ENCODE measurements at places on chromosomes 2 and 18.
A peak's percentile ranks its signal among the peaks of the same experiment; 100 is the strongest.

GRCh38 chr2:66576561-66577320, 141.8 kb downstream of the MEIS1 start:
- DNase-seq = no peak

DNA sequence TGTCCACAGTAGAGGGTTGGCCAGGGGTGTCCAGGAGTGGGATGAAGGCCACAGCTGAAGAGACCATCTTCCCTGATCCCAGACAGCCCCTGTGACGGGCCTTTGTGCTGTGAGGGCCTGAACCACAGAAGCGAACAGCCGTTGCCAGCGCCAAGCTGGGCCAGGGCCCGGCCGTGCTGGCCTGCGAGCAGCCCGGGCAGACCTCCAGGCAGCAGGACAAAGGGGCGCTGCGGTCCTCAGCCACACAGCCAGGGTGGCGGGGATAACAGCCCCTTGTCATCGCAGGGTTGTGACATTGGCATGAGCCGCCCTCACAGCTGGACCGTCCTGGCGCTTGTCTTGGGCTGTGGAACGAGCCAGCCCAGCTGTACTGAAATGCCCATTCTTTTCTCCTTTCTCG, 161.1 kb downstream of the FAM210A start:
- no peak for DNase-seq

DNA sequence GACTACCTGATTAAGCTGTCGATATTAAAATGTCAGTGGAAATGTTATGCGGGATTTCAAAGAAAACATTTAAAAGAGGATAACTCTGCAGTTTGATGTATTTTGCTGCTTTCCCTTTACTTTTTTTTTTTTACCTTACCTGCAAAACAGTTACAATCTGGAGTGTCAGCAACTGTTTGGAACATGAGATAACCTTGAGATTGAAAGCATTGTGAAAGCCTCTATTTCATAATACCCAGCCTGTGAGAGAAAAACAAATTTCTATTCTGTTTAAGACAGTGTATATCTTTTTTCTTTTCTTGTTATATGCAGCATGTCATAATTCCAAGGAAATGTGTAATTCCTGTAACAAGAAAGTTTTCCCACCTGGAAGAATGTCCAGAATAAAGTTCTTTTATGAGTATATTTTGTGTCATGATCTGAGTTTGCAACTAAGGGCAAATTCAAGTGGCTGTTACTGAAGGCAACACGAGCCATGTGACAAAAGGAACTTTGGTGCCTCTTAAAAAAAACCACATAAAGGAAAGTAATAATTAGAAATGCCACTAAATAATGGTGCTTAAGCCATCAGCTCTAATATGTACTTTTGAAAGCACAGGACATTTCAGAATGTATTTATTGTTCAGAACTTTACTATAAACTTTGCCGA, 297.0 kb upstream of the DSEL start:
- DNase-seq = no peak

DNA sequence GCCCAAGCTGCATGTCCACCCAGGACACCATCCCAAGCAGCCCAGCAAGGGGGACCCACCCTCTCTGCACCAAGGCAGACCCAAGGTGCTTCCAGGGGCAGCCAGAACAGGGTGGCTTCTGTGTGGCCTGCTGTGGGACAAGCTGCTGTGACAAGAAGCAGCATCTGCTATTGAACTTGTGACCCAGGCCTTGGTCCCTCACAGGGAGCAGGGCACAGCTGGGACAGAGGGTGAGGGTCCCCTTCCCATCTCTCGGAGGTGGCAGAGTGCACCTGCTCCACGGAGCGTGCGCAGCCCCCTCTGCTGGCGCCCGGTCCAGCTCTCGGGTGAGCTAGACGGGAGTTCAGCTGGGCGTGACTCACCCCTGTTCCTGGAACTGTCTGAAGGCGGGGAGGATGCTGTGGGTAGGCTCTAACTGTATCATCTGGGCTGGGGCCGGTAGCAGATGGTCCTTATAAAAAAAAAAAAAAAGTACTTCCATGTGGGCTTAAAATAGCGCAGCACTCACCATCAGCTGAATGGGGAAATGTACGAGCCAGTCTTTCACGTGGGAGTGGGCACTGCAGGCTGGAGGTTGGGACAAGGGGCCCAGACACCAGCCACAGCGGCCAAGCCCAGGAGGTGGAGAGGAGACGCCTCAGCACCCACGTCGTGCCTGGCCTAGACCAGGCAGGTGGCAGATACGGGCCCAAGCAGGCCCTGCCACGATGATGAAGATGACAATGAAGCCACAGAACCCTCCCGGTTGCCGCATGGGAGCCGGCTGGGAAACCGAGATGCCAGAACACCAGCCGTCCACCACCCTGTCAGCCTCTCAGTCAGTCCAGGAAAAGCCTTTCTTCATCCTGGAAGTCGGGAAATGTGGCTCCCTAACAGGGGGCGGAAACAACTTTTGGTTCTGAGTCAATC, 136.8 kb upstream of the ID2 start:
- DNase-seq = peak; percentile 63

DNA sequence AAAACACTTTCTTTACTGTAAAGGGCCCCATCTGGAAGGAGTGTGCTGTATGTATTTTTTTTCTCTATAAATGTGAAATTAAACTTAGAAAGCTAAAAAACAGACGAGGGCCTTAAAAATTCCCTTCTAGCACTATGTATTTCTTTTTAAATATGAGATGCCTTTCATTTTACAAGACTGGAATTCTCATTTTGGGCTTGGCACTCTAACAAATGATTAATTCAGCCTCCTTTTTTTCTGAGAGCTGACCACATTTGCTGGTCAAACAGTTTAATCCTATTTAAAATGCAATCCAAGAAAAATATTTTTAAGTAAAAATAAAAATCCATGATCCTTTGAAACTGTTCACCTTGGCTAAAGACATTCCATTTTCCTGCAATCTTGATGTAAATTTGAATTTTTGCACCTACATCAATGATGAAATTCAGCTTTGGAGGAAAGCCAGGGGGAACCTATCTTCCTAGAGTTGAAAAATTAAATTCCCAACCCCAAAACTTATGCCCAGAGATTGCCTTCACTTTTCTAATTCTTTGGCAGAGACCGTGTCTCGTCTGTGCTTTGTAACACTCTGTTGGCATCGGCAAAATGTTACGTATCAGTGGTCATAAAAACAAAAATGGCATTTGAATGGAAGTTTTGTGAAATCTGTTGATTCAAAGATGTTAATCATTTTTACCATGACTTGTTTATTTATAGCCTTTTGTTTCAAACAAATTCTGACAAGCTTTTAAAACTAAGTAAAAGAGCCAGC, 284.5 kb downstream of the ZNF521 start:
- no peak for DNase-seq

GRCh38 chr18:3664563-3665178, 214.7 kb downstream of the TGIF1 start:
- no peak for DNase-seq

DNA sequence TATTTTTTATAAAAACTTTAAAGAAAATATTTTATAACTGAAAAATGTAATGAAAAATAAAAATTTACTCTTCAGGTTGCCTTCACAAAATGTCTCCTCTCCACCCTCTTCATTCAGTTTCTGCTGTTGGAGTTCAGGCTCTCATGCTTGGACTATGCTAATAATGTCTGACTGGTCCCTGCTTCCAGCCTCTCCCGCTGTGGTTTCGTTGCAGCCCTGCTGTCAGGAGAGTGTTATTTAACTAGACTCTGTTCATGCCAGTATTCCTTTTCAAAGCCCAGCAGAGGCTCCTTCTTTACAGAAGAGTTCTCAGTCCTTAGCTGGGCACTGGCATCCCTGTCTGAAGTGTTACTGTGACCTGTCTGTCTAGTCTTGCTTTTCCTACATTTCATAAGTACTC, 40.4 kb downstream of the CLIP4 start:
- DNase-seq = no peak

DNA sequence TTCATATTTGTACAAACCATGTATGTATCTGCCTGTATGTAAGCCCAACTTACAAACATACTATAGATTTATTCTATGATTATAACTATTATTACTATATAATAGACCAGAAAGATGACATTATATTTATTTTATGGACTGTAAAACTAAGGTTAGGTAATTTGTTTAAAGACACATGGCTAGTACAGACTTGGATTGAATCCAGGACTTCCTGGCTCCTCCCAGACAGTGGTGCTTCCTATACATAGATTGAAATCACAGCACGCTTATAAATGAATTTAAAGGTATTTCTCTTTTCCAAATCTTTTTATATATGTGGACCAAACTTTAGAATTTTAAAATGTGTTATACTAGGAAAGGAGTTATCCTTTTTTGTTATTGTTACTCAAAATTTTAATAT, 151.6 kb upstream of the MYO3B start:
- DNase-seq = no peak

GRCh38 chr2:27922842-27923241, 32.3 kb downstream of the BABAM2 start:
- DNase-seq = no peak

DNA sequence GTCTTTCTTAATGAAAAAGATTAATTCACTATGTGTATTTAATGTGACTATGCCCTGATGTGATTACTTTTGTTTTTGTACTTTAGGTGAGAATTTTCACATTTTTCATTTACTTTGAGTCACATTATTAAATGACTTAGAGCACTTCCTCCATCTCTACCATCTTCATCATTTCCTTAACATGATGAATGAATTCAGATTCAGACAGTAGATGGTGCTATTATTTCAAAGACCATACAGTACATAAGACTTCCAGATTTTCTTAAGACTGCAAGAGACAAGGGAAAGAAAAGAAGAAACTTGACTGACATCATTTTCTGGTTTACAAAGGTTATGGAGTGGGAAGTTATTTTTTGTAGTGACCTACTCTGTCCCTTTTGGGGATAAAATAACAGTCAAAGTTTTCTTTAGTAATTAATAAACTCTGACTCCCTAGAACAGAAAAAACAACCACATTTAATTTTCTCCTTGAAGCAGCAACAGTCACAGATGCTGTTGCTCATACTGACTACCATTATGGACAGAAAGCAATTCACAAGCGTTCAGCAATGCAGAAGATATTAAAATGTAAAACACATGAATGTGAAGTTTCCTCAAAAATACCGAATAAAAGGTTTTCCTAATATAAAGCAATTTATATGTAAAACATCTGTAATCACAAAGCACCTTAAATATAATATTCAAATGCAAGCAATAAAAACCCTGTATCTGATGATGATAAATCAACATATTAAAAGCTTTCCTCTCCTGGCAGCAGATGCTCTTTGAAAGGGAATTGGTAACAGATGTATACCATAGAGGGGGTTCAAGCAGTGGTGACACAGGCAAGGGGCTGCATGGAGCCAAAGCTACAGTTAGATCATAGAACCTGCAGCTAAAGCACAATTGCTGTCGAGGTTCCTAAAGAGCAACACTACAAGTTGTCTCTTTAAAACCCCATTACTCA, 1010.9 kb upstream of the NXPH2 start:
- no peak for DNase-seq

DNA sequence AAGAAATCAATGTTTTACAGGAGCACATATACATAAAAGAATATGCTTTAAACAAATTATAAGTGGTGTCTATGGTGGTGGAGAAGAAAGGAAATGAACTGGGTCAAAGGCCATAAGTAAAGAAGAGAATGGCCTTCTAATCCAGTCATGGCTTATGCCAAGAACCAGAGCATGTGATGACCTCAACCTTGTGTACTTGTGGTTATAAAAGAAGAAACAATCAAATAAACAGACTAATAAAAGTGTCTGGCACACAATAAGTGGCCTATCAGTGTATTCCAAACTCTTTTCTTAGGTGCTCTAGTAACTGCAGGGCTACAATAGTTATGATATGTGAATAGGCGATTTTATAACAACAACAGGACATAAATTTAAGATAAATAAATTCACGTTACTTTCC, 2.6 kb downstream of the SERPINB11 start:
- DNase-seq = no peak

DNA sequence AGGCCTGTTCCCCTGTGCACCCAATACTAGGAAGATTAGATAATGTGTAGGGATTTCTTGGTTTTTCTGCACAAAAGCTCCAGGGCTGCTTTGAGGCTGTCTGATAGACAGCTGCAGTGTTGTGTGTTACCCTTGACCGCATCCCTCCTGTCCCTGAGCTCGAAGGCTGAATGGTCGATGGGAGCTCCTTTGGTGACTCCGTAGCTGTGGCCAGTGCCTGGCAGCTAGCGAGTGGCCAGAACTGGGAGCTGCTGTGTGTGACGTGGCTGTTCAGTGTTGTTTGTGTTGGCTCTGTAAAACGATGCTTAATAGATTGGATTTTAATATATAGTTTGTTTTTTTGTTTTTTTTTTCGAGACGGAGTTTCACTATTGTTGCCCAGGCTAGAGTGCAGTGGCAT, 170.0 kb downstream of the AGAP1 start:
- no peak for DNase-seq

DNA sequence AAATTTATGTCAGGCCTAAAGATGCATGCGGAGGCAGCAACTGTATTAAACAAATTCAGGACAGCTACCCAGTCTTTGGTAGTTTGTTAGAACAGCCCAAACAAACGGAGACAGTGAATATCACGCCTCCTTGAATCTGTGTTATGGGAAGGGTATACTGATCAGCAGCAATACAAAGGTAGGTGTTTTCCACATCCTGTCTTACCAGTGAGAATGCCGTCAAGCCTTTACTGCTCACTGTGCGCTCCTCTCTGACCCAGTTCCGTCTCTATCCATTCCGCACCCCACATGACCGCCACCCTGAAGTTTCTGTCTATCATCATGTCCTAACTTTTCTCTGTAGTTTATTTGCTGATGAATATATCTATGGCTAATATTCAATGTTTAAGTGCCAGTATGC, 473.3 kb downstream of the LPIN1 start:
- no peak for DNase-seq

DNA sequence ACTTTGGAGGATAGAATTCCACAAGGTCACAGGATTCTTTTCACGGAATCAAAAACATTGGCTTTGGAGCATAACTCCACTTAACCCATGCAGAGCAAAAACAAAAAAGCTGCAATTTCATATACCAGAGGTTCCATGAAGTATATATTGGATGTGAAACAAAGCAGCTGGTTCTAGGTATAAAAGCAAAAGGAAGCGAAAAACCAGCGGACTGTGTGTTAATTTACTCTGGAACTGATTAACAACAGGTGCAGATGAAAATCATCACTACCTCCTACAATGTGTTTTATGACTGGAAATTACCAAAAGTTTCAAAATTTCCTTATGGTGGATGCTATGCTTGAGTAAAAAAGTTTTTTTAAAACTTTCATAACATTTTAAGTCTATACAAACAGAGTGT, 54.4 kb upstream of the LINC00305 start:
- DNase-seq = no peak

GRCh38 chr18:62455222-62455621, 67.6 kb upstream of the ZCCHC2 start:
- DNase-seq = no peak

GRCh38 chr2:203543898-203544328, 8.8 kb upstream of the RAPH1 start:
- no peak for DNase-seq

Measured in stimulated activated CD4-positive, alpha-beta T cell treated with anti-CD3 and anti-CD28 coated beads, Interleukin-1b, Interleukin-23, amount 100 ng/mL, for 24 hours (primary cell).